Osteoblast (primary cell): ENCODE measurements at places on chromosomes 5 and 9. TPM values are rescaled to one million over a fixed set of nuclear protein-coding genes. Genes with fewer than 3 reads are reported as not detected.

GRCh38 chr5:141758310-141758998 lies 76.4 kb upstream of the ARAP3 start:
- DNase-seq: peak; percentile 5

DNA sequence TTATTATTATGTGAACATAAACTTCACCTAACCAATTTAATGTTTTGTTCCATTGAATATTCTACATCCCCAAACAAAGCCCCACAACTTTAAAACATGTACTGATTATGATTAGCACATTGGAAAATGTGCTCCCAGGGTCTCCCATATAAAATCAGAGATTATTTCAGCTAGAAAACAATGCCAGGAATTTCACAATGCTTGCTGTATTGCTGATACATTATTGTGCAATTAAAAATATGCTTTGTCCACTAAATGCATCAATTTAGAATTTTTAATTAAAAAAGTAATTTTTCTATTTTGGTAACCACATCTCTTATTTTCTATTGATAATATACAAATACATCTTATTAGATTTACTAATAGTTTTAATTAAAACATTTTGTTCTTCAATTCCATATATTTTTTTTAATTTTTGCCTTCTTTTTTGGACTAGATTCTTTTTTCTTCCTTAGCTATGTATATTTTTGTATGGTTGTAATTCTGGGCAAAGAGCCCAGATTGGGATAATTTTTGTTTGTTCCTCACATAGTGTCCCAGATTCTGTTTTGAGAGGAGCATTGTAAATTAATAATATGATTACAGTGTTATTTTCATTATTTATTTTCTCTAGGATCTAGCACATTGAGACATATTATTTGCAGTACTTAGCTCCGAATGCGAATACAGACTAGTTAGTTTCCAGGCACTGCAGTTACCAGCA lies 241.5 kb upstream of the CDH18 start:
- DNase-seq: no peak

DNA sequence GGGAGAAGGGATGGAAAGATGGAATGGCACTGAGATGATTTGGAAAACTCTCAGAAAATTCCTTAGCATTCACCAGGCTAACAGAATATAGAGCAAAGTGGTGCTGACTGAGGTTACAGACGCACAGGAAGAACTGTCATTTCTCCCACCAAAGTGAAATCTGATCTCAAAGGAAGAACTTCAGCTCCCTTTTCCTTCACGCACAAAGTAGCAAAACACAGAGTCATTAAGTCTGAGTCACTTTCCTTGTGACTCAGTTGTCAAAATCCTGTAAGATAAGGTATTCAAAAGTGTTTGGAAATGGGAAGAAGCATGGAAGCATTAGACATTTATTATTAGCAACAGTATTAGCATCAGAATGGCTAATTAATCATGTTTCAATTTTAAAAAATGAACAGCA lies 11.7 kb downstream of the MPDZ start:
- peak; percentile 45 for DNase-seq

GRCh38 chr5:54991416-54991815 lies 6.0 kb upstream of the ESM1 start:
- DNase-seq: no peak

DNA sequence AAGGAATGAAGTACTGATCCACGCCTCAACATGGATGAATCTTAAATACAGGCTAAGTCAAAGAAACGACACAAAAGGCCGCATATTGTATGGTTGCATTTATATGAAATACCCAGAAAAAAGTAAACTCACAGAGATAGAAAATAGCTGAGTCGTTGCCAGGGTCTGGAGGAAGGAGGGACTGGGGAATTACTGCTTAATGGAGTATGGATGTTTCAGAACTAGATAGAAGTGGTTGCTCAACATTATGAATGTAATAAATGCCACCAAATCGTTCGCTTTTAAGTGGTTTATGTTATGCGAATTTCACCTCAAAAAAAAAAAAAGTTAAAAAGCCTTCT lies 784 bp upstream of the MSANTD3 start:
- DNase-seq: no peak

- no peak for DNase-seq
Measured at GRCh38 chr5:115586525-115587146, 15.6 kb downstream of the TICAM2 start.

ENTPD8 gene
- not detected in 2 replicates for total RNA-seq

BHMT2 gene
- 8.3 and 12.1 TPM in 2 replicates for total RNA-seq

SH2D3C gene
- total RNA-seq: 0.29 and 0.36 TPM in 2 replicates

CTSV gene
- 0.29 and 0.36 TPM in 2 replicates for total RNA-seq

PAEP gene
- total RNA-seq: not detected in 2 replicates

CARD6 gene
- total RNA-seq: 19.5 and 24.8 TPM in 2 replicates

PGM5 gene
- total RNA-seq: 0.36 and 1.2 TPM in 2 replicates
